D341Med (cell line): ENCODE measurements at places on chromosomes 6 and 20.

DNA sequence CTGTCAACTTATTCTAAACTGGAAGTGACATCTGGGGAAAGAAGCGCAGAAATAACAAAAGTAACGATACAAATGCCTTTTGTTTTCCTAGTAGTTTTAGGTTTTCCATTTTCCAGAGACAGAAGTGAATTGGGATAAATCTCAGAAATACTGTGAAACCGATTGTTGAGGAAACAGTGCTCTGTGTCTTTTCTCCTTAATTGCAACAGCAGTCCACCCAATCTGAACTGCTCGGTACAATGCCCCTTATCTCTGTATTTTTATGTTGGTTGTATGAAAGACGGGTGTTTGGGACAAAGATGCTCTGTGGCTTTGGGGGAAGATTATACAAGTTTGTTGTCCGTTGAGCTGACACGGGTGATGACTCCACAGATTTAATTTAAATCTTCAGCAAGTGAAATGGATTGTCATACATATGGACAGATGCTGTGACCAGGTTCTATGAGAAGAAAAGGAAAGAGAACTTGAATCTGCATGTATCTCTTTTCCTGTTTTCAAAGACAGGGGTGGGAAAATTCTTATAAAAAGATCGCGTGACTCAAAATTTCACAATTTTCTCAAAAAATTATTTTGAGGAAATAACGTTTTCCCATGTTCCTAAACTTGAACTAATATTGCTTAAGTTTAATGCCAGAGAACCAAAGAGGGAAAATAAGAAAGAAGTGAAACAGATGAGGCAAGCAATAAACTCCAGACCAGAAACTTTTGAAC, 41.2 kb downstream of the SASH1 start:
- no peak for DNase-seq

GRCh38 chr6:106872049-106872448, 102.5 kb downstream of the CD24 start:
- DNase-seq, result no peak

DNA sequence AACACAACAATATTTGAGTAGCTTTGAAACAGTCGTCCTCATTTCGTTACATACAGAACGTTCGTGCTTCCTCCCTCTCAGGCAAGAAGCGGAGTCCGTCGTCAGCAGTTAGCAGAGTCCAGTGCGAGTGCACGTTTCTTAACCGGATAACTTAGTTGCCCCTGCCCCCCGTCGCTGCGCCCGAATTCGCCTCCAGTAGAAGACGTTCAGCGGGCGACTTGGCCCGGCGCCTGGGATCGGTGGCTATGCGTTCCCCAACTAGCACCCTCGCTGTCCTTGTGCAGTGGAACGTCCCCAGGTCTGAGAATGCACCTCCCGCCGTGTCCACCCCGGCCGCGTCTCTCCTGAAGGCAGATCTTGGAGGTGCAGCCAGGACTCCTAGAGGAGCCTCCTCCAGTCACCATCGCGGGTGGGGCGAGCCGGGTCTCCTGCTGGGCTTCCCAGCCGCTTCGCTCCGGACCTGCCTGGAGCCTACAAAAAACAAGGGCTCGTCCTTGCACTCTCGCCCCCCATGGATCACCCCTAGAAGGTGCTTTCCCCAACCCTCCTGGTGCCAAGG, 910 bp upstream of the PCSK2 start:
- DNase-seq, result peak; percentile 38

- DNase-seq, result no peak
These were observed 140.7 kb downstream of the TAF4 start for GRCh38 chr20:61924858-61925554.

DNA sequence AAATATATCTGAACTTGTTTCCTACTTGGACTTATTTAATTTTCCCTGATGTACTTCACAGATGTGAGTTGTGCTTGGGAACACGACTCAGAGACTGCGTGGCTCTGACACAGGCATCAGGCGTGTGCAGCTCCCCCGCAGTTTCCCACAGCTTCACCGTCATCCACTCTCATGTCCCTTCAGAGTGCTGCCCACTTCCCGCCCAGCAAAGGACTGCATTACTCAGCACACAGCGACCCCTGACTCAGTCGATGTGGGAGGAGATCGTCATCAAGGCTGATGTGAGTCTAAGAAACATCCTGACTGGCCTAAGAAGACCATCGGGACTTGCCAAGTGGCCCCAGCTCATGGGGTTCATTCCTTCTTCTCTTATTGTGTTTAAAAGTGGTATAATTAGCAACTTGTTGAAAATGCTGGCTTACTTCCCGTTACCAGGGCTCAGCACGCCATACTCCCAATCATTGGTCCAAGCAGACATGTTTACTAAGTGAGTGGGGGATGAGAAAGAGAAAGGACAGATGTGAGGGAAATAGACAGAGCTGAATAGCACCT, 539.4 kb upstream of the JARID2 start:
- DNase-seq, result no peak

DNA sequence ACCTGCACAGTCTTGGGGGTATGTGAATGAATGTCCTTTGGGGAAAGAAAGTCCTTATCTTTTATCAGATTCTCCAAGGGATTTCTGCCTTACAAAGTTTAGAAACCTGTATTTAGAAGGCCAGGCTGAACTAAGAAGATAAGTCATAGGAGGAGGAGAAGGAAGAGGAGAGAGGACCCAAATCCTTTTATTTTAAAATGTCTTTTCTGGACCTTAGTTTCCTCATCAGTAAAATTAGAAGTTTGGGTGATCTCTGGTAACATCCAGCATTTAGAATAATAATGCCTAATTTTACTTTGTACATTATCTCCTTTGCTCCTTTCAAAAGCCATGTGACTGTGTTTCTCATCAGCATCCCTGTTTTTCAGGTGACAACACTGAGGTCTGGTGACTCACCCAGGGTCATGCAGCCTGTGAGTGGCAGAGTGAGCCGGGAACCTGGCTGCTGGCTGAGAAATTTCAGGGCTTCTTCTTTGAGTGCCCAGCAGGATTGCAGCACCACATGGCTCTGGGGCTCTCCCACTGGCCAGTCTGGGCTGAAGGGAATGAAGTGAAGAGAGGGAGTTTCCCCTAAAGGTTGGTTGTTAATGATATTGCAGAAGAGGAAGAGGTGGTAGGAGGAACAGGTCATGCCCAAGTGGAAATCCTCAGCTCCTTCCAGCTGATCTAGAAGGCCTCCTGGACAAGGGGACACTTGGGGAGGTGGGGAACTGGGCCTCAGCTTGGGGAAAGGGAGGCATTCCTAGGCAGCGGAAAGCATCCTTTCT, 34.0 kb downstream of the VEGFA start:
- DNase-seq, result no peak

DNA sequence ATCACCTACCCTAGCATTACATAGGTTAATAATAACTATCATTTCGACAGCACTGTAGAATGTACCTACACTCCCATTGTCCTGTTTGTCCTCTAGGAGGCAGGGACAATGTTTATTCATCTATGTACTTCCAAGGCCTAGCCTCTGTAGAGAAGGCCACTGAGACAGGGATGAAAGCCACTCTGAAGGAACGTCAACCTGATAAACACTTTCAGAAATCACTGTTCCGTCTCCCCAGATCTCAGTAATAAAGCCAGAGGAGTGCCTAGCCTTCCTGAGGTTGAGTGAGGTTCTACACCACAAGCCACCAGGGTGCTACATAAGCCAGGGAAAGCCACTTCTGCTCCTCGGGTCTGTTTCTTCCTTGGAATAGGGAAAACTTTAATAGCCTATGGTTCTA, 44.8 kb downstream of the POPDC3 start:
- peak; percentile 30 for DNase-seq

GRCh38 chr6:132234356-132234755, 166.9 kb downstream of the MOXD1 start:
- DNase-seq, result no peak

GRCh38 chr6:96659084-96659845, 96.3 kb downstream of the FHL5 start:
- DNase-seq, result no peak

DNA sequence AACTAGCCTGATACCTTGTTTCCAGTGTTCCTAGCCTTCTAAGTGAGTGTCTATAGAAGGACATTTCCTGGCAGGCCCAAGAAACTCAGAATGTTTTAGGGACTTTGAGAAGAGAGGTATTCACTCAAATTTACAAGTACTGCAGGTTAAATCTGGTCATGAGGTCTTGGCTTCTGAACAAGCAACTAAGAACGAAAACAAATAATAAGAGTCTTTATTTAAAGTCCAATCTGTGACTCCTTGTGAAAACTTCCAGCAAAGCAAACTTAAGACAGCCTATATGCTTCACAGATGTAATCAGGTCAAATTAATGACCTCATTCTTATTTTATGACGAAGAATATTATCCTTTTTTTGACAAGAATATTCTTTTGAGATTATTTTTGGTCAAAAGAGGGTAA, 79.4 kb upstream of the PRSS16 start:
- no peak for DNase-seq
